ENCODE measurements at places on chromosomes 4 and X.

- DNase-seq, result no peak
Observed at GRCh38 chrX:70244881-70245280, 10.4 kb downstream of the AWAT1 start.

DNA sequence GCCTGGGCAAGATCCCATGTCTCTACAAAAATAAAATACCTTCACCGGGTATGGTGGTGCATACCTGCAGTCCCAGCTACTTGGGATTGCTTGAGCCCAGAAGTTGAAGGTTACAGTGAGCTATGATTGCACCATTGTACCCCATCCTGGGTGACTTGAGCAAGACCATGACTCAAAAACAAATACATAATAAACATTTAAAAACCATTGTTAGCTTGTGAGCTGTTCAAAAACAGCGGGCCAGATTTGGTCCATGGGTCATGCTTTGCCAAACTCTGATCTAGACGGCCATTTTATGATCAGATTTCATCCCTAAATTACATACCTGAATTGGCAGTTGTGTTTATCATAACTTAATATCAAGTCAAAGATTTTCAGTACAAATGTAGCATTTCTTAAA, 76.0 kb upstream of the GPM6B start:
- no peak for DNase-seq

DNA sequence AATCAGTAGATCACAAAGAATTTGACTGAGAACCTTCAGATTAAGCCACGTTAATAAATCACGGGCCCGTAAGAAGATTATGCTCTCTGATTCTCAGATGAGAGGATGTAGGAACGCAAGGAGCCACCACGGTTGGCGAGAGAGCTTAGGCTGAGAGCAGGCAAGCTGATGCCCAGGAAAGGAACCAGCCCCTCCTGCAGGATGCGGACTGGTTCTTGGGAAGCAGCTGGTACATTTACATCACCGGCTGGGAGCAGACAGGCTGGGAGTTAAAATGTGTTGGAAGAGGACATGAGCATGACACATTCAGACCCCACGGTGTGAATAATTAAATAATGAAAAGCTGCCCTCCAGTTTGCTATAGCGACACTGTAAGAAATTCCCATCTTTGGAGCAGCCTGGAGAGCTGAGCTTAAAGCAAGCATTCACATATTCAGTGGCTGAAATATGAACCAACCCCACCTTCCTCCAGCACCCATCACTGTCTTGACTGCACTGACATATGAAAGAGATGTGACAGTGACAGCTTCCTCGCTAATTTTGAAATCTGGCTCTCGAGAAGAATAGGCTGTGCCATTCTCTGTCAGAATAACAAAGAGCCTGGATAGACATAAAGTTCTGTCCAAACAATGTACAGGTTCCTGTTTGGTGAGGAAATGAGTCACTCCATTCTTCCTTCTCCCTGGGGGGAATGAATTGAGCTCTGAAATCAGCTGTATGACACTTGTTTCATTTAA, 33.1 kb downstream of the LNX1 start:
- peak; percentile 46 for DNase-seq

GRCh38 chrX:14616301-14616700, 87.0 kb downstream of the GLRA2 start:
- no peak for DNase-seq

DNA sequence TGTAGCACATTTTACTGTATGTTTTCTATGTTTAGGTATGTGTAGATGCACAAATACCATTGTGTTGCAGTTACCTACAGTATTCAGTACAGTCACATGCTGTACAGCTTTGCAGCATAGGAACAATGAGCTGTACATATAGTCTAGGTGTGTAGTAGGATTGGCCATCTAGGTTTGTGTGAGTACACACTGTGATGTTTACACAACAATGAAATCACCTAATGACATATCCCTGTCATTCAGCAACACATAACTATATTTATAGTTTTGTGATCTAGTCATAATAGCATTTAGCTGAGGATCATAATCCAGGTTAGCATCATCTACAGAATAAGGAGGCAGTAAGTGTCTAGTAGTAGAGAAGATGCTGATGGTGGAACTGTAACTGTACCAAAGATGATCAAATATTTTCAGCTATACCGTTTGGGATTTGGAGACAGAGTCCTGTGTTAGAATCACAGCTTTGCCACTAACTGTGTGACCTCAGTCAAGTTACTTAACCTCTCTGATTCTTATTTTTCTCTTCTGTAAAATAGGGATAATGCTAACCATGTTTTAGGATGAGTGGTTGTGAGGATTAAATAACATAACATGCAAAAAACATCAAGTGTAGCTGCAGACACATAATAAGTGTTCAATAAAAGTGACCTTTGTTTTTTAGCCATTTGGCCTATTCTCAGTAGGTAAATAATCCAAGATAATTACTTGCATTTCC, 73.3 kb downstream of the LIMCH1 start:
- no peak for DNase-seq

GRCh38 chr4:52911684-52912294, 49.7 kb downstream of the RASL11B start:
- peak; percentile 79 for DNase-seq

GRCh38 chr4:120672076-120672475, 250.4 kb downstream of the PRDM5 start:
- DNase-seq, result no peak

DNA sequence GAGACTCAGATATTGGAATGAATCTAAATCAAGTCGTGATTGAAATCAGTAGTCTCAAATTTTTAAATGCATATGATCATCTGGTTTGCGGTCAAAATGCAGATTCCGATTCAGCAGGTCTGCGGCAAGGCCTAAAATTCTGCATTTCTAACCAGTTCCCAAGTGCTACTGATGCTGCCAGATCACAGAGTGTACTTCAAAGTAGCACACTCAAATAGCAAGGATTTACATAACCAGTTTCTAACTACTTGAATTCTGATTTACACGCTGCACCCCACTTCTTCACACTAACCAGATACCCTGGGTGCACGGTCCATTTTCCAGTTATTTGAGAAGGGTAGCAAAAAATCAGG, 752 bp downstream of the MBTPS2 start:
- no peak for DNase-seq

GRCh38 chrX:15683193-15683592, 18.6 kb upstream of the CLTRN start:
- no peak for DNase-seq

DNA sequence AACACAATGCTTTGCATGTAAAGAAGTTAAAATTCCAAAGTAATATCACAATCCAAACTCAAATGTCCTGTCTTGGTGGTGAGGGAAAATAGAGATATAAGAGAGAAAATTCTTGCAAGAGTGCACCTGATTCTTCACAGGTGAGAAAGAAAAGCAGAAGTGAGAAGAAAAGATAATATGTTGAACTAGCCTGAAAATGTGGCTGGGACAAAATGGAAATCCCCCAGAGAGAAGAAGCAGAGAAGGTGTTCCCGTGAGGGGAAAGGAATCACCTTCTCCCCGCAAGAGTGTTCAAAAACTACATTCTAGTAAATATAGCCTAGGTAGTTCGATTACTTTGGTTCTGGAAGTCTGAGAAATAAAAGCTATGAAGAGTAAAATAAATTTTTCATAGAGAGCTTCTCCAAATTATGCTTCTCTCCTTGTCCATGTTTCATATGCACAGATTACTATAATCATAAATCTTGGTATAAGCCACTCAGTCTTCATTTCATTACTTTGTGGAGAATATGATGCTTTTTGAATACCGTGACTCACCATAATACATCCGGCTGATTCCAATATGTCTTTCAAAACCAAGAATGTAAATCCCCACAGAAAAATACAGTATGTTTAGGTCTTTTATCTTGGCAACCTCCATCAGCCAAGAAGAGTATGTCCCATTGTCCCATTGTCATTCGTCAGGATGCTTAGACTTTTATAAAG, 63.1 kb downstream of the COX18 start:
- DNase-seq, result no peak

- no peak for DNase-seq
Observed at GRCh38 chr4:188466001-188466400, 326.8 kb downstream of the TRIML1 start.

GRCh38 chr4:121307445-121308327, 73.1 kb downstream of the QRFPR start:
- peak; percentile 49 for DNase-seq

- no peak for DNase-seq
Observed at GRCh38 chr4:38326499-38326898, 337.5 kb upstream of the KLF3 start.

DNA sequence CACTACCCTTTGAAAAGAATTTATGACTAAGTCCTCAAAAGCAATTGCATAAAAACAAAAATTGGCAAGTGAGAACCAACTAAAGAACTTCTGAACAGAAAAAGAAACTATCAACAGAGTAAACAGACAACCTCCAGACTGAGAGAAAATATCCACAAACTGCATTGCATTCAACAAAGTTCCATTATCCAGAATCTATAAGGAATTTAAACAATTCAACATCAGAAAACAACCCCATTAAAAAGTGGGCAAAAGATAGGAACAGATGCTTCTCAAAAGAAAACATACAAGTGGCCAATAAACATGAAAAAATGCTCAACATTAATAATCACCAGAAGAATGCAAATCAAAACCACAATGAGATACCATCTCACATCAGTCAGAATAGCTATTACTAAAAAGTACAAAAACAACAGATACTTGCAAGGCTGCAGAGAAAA, 130.2 kb downstream of the GASK1B start:
- no peak for DNase-seq

- DNase-seq, result no peak
Observed at GRCh38 chr4:30856795-30857564, 136.8 kb downstream of the PCDH7 start.

DNA sequence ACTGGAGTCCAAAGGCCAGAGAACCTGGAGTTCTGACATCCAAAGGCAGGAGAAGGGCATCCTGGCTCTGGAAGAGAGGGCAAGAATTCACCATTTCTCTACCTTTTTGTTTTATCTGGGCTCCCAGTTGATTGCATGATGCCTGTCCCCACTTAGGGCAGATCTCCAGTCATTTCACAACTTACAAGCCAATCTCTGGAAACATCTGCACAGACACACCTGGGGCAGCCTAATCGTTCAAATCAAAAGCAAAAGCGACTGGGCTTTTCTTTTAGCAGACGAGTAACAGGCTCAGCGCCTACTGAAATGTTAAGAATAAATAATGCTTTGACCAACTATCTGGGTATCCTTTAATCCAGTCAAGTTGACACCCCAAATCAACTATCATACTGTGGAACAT, 136.0 kb upstream of the NPY2R start:
- no peak for DNase-seq

DNA sequence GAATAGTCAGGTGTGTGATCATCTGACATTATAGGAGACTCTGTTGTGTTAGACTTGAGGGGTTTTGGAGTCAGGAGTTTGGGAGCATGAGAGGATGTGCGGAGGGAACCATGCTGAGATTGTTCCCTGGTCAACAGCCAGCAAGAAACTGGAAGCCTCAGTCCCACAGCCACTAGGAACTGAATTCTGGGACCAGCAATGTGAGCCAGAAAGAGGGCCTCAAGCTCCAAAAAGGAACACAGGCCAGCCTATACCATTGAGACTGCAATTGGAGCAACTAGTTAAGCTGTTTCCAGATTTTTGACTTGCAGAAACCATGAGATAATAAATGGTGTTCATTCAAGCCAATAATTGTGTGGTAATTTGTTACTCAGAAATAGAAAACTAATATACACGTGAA, 8.7 kb upstream of the ADH1B start:
- no peak for DNase-seq

DNA sequence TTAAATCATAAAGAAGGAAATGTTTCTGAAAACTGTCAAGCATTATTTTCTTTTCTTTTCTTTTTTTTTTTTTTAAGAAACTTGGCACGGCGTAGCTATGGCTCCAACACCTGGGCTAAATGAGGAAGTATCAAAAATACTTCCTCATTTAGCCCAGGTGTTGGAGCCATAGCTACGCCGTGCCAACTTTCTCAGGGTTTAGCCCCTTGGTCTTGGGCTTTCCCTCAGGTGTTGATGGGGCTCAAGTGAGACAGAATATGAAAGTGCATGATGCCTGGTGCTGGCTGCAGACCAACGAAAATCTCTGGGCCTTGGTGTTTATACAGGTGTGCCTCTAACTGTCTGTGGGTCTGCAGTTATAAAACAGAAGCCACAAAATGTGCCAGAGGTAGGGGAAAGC, 132.7 kb downstream of the ARHGAP24 start:
- no peak for DNase-seq

GRCh38 chr4:2835978-2836377, 7.7 kb upstream of the ADD1 start:
- no peak for DNase-seq

- DNase-seq, result no peak
Observed at GRCh38 chr4:8012517-8012916, 72.9 kb upstream of the AFAP1 start.

DNA sequence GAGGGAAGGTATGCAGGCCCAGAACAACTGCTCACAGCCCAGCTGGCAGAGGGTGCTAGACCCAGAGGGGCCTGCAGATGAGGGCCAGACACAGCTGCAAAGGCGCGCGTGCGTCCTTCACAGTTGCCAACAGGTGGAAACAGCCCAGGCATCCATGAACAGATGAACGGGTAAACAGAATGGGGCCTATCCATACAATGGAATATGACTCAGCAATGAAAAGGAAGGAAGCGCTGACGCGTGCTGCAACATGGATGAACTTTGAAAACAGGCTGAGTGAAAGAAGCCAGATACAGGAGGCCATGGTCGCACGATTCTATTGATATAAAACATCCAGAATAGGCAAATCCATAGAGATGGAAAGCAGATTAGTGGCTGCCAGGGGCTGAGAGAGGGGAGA, 83.1 kb upstream of the DDX3X start:
- no peak for DNase-seq

- no peak for DNase-seq
Observed at GRCh38 chr4:10196191-10196590, 79.6 kb upstream of the WDR1 start.

GRCh38 chr4:10506077-10506476, 48.9 kb upstream of the ZNF518B start:
- no peak for DNase-seq

- DNase-seq, result no peak
Observed at GRCh38 chr4:113086172-113086695, 36.8 kb downstream of the ANK2 start.

DNA sequence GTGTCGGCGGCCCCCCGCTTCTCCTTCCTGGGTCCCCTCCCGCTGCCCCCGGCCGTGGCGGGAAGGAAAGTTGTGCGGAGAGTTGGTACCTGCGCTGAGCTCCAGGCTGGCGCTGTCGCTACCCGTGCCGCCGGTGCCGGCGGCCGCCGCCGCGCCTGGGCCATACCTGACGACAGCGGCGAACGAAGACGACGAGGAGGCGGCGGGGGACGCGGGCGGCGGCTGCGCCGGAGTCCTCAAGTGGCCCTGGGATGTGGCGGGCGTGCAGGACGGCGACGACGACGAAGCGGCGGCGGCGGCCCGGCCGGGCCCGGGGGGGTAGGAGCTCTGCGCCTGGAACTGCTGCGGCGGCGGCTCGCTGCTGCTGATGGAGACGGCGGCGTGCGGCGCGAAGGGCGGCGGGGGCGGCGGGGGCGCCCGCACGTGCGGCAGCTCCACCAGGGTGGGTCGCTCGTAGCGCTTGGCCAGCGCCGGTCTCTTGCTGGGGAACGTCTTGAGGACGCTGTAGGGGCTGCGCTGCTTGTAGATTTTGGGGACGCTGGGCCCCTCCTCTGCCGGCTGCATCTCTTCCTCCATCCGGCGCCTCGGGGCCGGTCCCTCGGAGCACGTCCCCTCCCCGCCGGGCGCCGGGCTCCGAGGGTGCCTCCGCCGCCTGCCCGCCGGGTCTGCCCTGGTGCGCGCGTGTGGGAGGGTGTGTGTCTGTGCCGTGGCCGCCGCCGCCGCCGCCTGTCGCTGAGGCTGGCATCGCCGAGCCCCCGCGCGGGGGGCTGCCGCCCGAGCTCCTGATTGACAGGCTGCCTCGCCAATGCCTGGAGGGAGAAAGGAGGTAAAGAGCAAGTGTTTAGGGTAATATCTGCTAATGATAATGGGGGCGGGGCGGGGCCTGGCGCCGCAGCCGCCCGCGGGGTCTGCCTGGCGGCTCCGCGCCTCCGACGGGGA, 618 bp downstream of the BEND4 start:
- DNase-seq, result no peak

Data from urothelium cell line (cell line).